ENCODE measurements at places on chromosomes 2 and 18.

DNA sequence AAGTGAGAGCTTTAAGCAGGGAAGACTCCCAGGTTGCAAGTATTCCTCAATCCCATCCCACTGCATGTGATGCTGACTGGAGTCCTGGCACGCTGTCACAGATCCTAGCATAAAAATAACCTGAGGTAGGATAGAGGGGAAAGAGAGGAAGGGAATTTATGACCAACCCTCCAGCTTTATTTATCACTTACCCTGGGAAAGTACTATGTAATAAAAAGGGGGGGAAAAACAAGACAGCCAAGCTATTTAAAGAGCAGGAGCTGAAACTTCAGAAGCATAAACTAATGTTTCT is 122.2 kb downstream of the SLC8A1 start:
- DNase-seq, result no peak

DNA sequence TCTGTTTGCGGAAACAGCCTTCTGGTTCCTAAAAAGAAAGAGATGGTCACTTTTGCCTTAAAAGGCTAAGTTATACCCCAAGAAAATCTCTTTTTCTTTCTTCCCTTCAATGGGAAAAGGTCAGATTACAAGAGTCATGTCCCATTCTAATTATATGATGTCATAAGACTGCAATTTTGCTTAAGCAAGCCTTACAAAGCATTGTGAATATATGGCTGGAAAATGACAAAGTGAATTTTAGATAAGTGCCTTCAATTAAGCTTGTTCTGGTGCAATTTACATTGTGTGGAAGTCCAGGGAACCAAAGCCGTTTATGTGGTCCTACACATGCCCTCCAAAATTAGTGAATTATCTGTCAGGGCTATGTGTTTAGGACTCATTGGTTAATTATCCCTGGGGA is 7.6 kb upstream of the BMP10 start:
- DNase-seq, result no peak

- no peak for DNase-seq
These were observed 13.6 kb downstream of the DCC start for GRCh38 chr18:52353589-52353988.

DNA sequence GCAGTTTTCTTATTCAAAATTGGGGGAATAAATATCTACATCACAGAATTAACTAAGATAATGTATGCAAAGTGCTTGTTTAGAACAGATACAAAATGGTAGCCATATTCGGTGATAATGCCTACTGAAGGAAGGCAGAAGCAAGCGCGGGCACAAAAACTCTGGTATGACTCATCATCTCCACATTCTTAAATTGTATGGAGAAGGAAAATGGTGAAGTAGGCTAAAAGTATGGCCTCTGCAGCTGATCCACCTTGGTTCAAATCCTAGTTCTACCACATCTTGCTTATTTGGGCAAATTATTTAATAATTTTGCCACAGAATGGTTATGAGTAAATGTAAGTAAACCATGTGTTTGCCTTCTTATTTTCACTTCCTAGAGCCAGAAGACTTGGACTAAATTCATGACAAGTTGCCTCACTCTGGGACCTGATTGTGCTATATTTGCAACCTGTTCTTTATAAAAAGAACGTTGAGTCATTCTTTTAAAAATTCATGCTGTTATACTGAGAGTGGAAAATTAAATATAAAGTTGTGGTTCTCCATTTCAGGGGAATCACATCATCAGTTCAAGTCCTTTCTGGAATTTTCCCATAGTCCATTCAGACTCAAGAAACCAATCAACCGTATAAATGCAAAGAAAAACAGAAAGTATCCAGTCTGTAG is 9.0 kb upstream of the CDK15 start:
- DNase-seq, result no peak

- no peak for DNase-seq
These were observed 324.2 kb downstream of the LNPK start for GRCh38 chr2:175677880-175678279.

- DNase-seq, result no peak
These were observed 307.2 kb downstream of the FBXO15 start for GRCh38 chr18:73840319-73840945.

GRCh38 chr2:69017835-69018234 is 4.9 kb downstream of the ANTXR1 start:
- no peak for DNase-seq

DNA sequence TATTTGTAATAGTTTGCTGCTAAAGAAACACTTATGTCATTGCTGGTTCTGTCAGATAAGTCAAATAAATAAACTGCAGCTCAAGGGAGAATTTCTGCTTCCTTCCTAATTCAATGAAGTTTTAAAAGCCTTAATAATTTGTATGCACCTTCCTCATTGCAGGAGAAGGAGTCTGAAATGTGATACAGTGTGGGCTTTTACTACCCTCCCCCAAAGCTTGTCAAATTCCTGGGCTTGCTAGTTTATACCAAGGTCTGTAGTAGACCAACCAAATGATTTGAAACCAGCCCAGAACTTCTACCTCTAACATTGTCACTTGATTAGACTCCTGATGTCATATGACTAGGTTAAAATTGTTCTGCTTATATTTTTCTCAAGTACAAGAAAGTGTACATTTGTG is 131.8 kb downstream of the DTNA start:
- no peak for DNase-seq

GRCh38 chr2:75456825-75457224 is 103.9 kb downstream of the EVA1A start:
- DNase-seq, result no peak

DNA sequence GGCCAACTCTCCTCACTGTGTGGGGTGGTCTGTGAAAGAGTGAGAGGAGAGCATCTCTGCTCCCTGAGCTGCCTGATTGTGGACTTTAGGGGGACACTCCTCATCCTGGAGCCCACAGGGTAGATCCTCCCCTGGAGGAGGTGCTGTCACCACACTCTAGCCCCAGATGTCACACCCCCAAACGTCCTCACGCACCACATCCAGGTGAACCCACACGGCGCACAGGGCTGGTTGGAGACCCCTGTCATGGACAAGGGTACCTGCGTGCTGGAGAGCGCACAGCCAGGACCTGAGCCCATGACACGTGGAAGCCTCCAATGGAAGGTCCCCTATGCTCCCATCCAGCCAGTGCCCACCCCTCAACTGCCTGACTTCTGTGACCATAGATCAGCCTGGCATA is 10.5 kb downstream of the AGXT start:
- no peak for DNase-seq

DNA sequence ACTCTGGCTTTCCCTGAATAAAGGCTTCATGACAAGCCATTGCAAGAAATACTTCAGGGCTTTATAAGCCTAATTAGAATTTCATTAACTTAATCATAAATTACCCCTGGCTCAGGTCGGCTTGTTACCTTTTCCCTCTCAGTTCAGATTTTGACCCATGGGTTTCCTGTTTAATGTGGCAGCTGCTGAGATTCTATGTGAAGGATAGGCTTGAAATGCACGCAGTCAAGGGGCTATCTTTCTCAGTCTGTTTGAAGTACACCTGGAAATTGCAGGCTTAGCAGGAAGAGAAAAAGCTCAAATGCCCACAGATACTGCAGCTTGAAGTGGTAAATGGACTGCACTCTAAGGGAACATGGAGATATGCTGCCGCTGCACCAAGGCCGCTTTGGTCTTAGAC is 49.4 kb downstream of the CAVIN2 start:
- DNase-seq, result no peak

GRCh38 chr2:29114586-29114945 is 649 bp upstream of the CLIP4 start:
- no peak for DNase-seq

DNA sequence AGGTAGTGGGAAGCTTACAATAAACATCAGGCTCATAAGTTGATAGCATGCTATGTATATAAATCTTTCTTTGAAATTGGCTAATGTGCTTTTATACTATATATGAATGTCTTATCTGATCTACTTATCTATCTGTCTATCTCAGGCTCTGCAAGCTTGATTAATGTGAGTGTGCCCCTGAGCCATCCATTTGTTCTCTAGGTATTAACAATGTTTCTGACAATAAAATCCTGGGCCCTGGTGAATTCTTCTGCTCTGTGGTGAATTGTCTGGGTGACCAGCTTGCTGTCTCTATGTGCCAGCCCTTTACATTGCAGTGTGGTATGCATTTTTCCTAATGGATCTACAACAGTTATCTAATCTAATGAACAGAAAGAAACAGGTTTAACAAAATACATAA is 295.9 kb downstream of the HRH4 start:
- DNase-seq, result no peak

DNA sequence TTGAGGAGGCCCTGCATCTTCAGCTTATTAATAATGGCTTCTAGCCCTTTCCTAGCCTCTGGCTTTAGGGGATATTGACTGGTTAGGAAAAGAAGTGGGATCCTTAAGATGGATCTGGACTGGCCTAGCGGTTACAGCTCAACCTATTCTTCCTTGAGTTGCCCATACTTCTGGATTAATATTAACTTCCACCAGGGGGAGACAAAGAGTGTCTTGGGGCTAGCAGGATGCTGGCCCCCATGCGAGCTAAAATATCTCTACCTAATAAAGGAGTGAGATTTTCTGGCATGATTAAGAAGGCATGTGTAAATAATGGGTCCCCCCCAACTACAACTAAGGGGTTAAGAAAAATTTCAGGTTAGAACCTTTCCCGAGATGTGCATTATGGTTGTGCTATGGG is 23.2 kb upstream of the PLA2R1 start:
- no peak for DNase-seq

DNA sequence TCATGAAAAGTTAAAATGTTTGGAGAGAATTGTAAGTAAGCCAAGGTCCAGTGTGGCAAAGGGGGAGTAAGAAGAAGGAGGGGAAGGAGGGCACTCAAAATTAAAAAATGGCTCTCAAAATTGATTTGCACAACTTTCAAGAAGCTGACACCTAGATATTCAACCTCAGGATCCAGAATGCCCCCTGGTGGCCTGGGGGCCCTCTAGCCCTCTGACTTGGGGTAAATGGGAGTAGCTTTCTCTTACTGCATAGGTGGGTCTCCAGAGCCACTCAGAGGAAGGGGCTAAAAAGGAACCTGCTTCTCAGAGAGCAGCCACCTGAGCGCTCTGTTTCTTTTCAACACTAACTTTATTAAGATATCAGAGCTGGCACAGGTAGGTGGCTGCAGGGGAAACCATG is 968.5 kb downstream of the BCL11A start:
- no peak for DNase-seq

- no peak for DNase-seq
These were observed 1.5 kb downstream of the CIDEA start for GRCh38 chr18:12255626-12256026.

DNA sequence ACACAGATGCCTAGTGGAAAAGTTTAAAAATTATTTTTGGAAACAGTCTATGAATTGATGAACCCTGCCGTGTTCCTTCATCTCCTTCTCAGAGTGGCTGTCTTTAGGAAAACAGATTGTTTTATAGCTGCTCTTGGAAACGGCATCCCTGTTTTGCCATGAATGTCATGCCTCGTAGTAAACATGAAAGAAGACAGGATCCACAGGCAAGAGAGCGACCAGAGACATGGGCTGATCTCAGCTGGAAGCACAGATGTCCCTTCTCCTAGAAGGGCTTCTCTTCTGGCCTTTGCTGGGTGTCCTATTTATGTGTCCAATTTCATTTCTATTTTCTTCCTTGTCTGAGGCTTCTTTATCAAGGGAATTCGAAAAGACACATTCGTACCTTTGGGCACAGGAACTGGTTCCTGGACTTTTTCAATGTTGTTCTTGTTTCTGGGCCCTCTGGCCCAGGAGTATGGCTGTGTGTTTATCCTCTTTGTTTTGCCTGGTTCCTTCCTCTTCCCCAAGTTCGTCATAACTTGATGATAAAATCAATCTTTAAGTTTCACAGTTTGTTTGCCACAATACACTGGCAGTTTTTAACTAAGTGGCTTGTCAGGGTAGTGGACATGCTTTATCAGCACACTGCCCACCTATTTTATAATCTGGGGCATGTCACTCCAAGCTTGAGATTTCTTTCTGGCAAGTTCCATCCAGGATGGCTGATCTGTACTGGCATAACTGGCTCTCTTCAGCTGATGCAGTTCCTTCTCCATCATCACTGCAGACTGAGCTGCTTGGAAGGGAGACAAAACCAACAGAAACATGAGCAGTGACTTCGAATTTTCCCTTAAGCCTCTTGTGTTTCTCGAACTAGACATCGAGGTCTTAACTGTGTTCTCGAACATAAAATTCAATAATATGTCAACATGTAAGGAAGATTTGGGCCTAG is 63.2 kb upstream of the MGAT4A start:
- no peak for DNase-seq

DNA sequence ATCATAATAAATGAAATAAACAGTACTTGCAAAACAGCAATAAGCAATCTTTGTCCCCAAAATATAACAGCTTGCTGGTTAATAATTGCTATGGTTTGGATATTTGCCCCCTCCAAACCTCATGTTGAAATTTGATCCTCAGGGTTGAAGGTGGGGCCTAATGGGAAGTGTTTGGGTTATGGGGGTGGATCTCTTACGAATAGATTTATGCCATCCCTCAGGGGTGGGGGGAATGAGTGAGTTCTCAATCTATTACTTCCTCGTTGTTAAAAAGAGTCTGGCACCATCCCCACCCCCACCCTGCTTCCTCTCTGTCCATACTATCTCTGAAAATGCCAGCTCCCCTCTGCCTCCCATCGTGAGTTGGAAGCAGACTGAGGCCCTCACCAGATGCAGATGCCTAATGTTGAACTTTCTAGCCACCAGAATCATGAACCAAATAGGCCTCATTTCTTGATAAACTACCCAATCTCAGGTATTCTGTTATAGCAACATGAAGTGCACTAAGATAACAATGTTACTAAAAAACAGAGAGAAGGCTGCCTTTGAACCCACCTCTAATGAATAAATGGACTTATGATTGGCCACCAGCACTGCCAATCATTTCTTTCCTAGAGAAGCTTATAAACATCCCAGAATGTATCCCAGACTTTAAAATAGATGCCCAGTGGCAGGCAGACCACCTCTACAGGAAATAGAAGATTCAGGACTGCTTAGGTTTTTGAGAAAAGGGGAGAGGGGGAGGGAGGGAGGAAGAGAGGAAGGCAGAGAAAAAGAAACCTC is 90.1 kb downstream of the ALPK2 start:
- no peak for DNase-seq

DNA sequence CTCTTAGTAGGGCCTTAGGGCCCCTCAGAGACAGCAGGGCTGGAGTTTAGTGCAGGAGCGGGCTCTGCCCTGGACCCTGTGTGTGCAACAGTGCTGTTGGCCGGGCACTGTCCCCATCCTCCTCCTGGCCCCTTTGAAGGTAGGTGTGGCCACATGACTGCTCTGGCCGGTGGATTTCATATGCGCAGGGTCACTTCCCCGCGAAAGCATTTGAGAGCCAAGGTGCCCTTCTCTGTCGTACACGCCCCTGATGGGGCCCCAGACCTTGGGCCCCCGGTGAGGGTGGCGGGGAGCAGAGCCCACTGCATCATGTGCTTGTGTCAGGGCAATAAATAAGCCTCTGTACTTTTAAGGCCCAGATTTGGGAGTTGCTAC is 15.5 kb downstream of the TMEM177 start:
- DNase-seq, result no peak

GRCh38 chr2:241232736-241233575 is 44.5 kb downstream of the ANO7 start:
- no peak for DNase-seq

DNA sequence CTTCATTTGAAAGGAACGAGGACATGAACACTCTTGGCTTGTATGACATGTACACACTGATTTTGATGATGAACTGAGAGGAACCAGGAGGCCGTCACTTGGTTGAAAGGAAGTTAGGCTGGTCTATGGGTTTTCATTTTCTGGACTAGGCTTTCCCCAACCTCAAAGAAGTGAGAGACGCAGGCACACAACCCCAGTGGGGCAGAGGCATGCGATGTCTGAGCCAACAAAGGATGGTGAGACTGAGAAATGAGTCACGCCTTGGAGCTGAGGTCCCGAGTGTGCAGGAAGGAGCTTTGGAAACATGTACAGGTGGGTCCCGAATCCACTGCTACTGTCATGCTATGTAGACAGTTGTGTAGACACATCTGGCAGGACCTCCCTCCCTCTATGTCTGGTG is 24.1 kb downstream of the SIGLEC15 start:
- no peak for DNase-seq

Measured in stimulated activated CD4-positive, alpha-beta T cell treated with anti-CD3 and anti-CD28 coated beads, Interleukin-15, amount 100 ng/mL, for 48 hours (primary cell).